ENCODE measurements at places on chromosomes 2 and 18.

- DNase-seq = peak; percentile 57
Observed at GRCh38 chr2:12928197-12928774, 211.6 kb downstream of the TRIB2 start.

- DNase-seq = no peak
Observed at GRCh38 chr2:176755537-176756135, 457.0 kb upstream of the HNRNPA3 start.

GRCh38 chr2:140863713-140864112, 1267.1 kb downstream of the LRP1B start:
- DNase-seq = peak; percentile 24

DNA sequence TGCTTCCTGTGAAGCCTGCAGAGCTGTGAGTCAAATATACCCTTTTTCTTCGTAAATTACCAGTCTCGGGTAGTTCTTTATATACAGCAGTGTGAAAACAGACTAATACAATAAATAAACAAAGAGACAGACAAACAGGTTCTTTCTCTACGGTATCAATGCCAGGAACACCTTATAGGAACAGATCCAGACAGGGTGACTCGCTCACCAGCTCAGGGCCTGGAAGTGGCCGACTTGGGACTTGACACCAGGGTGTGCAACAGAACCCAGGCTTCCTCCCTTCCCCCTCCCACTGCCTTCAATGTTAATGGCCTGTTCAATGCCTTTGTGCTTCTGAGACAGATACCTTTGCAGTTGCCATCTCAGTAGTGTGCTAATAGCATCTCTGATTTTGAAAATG, 309.5 kb downstream of the ALK start:
- DNase-seq = no peak

- DNase-seq = no peak
Observed at GRCh38 chr2:76378140-76378539, 667.4 kb upstream of the GCFC2 start.

DNA sequence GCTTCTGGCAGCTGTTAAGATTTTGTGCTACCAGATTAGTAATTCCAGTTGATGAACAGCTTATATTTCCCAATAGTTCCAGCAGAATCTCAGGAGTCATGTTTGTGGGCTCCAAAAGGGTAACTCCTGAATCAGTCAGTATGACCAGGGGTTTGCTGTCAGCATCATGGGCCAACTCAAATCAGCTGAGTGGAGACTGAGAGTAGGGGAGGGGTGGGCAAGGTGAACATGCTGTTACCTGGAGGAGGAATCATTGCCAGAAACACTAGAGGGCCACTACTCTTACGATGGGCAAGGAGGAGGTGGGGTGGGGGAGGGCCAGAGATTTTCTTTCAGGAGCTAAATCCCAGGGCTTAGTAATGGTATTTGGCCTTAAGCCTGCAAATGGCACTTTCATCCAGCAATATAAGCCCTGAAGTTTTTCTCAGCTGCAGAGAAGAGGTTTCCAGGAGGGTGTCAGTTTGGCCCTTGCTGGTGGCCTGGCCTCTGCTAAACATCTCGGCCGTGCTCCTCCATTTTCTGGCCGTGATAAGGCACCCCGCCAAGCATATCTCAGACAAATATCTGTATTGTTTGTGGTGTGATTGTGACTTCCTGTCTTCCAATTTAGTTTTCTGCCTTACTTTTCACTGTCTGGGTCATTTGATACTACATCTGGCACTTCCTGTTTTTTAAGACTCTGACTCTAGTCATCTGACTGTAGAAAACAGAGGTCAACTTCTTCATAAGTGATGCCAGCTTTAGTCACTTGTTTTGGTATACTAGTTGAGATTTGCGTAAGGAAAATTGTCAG, 120.5 kb upstream of the CXCR4 start:
- no peak for DNase-seq

GRCh38 chr18:75799449-75800330, 372.2 kb upstream of the SMIM21 start:
- DNase-seq = no peak

DNA sequence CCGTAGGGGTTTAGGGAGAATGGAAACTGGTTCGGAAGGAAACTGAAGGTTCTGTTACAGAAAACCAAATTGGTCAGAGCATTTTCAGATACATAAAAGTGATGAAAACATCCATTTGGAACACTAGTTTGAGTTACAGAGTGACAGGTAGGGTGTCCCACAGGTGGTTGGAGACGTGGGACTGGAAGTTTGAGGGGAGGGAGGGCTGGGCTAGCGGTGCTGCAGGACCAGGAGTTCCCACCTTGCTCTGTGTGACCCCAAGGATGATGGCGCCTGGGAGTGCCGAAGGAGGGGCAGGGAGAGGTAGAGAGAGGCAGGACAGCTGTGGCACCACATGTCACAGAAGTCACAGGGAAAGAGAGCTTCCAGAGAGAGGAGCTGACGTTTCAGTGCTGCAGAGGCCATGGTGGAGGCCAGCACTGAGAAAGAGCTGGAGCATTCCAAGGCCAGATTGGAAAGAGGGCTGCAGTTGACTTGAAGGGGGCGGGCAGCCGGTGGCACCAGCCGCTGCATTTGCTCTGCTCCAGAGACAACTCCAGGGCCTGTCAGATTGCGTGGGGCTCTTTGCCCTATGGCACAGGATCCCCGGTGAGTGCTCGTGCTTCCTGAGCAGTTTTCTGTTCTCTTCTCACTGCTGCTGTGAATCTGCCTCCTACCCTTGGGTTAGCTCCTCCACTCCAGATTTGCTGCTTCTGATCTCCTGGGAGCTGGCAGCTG, 56.2 kb upstream of the FOSL2 start:
- no peak for DNase-seq

- no peak for DNase-seq
Observed at GRCh38 chr2:88967844-88968243, 276.4 kb downstream of the RPIA start.

All from amniotic stem cell (primary cell).